ENCODE measurements at places on chromosomes 11 and 22. TPM values are rescaled to one million over a fixed set of nuclear protein-coding genes. Genes with fewer than 3 reads are reported as not detected.
A peak's percentile ranks its signal among the peaks of the same experiment; 100 is the strongest.

- DNase-seq = no peak
Observed at GRCh38 chr11:73186294-73186850, 31.7 kb upstream of the P2RY2 start.

DNA sequence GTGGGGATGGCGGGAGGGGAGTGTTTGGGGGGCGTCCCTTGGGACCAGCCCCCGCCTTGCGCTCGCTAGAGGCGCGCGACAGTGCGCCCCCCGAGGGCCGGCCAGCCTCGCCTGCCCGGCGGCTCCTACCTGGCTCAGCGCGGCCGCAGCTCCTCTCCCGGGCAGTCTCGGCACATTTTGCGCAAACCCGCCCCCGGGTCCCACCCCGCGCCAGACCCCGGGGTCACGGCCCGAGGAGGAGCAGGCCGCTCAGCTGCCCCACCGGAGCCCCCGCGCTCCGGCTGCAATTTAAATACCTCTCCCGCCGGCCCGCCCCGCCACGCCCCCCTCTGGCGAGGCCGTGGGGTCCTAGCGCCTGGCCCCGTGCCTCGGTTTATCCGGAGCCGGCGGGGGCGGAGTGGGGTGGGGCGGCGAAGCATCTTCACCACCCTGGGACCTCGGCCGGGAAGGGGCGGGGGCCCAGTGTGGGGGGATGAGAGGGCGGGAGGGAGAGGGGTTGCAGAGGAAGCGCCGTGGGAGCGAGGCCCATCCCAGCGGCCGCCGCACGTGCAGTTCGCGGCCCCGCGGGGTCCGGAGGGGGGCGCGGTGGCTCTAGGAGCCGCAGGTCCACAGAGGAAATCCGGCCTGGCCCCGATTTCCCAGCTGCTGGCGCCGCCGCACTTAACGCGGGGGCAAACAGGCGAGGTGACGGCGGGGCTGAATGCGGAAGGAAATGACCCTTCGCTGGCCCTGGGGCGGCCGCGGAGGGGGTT, at the start of gene LRRC32:
Gene LRRC32, minus strand, starts transcription at position 263 of the 752 bp plus-strand sequence. CDS start 4,793 bp downstream, outside the sequence.
- peak; percentile 82 for DNase-seq

- no peak for DNase-seq
Observed at GRCh38 chr22:24125941-24126340, 55.3 kb upstream of the SUSD2 start.

GRCh38 chr11:29025001-29025400, 916.8 kb downstream of the METTL15 start:
- DNase-seq = no peak

DNA sequence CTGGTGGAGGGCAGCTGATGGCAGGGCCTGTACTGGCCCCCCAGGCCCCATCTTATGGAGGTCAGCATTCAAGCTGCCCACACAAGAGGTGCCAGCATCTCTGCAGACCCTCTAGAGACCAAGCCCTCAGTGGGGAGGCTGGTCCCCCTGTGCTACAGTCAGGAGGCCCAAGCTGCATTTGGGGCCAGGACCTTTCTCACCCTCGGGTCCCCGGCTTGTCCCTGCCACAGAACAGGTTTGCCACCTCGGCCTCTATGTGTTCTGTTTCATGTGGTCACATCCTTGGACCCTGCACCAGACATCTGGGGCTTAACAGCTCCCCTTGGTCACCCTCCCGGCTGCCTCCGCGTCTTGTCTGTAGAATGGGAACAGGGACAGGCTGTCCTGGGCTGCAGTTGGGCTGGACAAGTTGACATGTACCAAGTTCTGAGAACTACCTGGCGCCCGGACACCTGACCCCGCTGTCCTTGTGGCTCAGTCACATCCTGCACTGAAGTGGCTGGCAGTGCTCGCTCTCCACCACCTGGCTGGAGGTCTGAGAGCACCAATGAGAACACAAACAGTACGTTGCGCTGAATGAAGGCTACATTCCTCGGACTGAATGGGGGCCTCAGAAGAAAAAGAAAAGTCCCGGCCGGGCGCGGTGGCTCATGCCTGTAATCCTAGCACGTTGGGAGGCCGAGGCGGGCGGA, 2.7 kb upstream of the PLXNB2 start:
- no peak for DNase-seq

DNA sequence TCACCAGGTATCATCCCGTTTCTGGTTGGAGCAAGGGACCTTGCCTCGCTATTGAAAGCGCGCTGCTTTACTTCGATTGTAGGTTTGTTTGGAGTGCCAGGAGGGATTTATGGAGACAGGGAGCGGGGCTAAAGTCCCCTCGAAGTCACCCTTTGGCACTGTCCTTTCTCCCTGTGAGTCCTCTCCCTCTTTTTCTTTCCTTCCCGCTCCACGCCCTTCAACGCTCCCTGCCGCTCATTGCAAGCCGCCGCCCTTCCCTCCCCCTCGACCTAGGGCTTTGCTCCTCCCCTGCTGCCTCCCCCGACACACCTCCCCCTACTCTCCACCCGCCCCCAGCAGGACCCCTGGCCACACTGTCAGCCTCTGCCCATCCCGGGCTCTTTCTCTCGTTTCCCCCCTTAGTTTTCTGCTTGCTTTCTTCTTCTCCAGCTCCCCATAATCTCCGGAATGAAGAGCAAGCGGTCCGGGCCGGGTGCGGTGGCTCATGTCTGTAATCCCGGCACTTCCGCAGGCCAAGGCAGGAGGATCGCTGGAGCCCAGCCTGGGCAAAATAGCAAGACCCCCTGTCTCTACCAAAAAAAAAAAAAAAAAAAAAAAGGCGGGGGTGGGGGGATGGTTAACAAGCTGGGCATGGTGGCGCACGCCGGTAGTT, 41.0 kb downstream of the AHNAK start:
- peak; percentile 44 for DNase-seq

- peak; percentile 97 for DNase-seq
Observed at GRCh38 chr22:45997077-45997776, 20.3 kb upstream of the WNT7B start.

DNA sequence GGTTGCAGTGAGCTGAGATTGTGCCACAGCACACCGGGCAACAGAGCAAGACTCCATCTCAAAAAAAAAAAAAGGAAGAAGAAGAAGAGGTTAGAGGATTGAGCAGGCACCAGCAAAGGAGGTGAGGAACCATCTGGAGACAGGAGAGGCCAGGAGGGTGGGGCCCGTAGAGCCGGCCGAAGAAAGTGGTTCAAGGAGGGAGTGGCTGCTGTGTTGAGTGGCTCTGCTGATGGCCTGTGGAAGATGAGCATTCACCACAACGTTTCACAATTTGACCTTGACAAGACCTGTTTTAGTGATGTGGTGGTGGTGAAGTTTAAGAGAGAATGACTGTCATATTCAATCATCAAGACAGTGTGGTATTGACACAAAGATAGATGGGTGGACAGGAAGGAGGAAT, 6.8 kb upstream of the CTSD start:
- no peak for DNase-seq

RIMBP3C gene
- 0.69 TPM for polyA plus RNA-seq

PIWIL4 gene
- 4.0 TPM for polyA plus RNA-seq

GTSE1 gene
- 10.8 TPM for polyA plus RNA-seq

Measured in muscle of leg (tissue), 16 donors.